ENCODE measurements at places on chromosomes 16 and 17.

DNA sequence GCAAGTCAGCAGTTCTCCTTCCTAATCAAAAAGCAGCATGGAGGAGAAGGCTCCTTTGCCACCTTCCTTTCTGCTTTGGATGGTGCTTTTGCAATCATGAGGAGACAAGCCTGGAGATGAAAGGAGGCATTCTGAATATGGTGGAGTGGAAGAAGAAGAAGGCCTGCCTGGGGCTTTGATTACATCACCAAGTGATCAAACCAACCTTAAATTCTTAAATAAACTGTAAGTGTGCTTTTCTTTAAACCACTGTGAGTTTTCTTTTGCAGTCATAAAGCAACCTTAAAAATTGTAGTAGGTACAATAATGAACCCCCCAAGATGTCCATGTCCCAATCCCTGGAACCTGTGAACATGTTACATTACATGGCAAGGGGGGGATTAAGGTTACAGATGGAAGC, 31.7 kb upstream of the IL21R start:
- no peak for DNase-seq

GRCh38 chr17:1186923-1187771, 7.4 kb upstream of the ABR start:
- DNase-seq, result peak; percentile 84

- DNase-seq, result no peak
Observed at GRCh38 chr16:31877876-31878642, 4.5 kb downstream of the ZNF267 start.

DNA sequence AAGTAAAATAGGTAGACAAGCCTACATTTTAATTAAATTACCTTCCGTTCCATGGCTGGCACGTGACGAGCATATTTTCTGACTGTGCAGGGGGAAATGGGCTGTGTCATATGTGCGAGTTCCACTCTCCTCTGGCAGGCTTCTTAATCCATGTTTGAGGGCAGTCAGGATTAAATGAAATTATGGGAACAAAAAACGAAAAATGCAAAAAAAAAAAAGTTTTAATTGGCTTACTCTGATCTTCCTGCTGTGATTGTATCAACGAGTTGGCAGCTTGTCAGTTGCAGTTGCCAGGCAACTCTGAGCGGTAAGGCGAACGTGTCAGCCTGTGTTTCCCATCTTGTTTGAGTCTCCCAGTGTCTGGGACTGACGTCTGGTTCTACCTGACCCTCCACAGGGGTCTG, 302.9 kb upstream of the XYLT1 start:
- no peak for DNase-seq

DNA sequence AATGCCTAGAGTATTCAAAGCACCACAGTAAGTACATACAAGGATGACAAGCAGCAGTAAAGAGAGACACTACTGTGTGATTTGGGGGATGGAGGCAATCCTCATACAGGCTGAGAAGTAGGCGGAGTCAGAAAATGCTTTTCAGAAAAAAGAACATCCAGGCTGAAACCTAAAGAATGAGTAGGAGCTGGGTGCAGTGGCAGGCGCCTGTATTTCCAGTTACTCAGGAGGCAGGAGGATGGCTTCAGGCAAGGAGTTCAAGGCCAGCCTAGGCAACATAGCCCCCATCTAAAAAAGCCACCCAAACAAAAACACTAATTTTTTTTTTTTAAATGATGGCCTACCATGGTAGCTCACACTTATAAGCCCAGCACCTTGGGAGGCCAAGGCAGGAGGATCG, 10.3 kb downstream of the KANSL1 start:
- DNase-seq, result no peak

GRCh38 chr16:27499659-27500055, 50.1 kb downstream of the GTF3C1 start:
- DNase-seq, result no peak

DNA sequence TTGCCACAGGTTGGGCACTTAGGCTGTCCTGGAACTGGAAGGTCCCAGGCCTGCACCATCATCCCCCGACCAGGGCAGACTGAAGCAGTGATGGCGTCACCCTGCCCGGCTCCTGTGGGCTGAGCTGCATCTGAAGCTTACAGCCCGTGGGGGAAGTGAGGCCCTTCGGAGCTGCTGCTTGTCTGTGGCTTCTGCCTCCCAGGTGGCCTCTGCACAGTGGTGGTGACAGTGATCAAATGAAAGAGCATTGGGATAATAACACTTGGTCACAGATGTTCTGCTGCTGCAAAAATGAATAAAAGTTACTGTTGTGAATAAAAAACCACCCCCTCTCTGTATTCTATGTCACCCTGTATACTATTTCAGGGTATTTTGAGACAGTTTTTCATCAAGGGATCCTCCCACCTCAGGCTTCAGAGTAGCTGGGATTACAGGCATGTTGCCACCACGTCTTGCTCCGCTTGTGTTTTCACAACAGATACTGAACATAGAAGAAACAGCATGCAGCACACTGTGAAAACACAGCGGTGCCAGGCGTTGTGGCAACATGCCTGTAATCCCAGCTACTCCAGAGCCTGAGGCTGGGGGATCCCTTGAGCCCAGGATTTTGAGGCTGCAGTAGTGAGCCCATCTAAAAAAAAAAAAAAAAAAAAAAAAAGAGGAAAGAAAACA, 165.0 kb downstream of the LGALS9B start:
- DNase-seq, result no peak
